ENCODE measurements at places on chromosomes 2 and 18.

- no peak for DNase-seq
These were observed 17.2 kb downstream of the SP110 start for GRCh38 chr2:230202430-230203109.

DNA sequence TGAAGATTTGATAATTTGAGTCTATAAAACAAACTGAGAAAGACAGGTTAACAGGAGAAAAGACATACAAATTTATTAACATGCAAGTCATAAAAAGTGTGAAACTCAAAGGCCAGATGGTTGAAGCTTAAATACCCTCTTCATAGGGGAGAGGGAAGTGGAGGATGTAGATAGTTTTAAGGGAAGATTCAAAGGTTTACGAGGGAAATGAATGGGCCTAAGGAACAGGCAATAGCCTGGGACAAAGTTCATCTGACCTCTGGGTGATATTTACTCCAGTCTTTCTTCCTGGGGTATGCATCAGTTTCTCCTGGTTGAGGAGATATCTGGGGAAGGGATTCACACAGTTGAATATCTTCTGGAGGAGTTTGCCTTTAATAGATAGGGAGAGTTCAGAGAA lies 215.0 kb upstream of the SP5 start:
- DNase-seq = no peak

GRCh38 chr2:168064011-168064998 lies 183.1 kb downstream of the STK39 start:
- no peak for DNase-seq

GRCh38 chr2:229586746-229587705 lies 127.3 kb downstream of the DNER start:
- DNase-seq = peak; percentile 86

- peak; percentile 85 for DNase-seq
These were observed 100.7 kb upstream of the MCFD2 start for GRCh38 chr2:47016172-47016913.

DNA sequence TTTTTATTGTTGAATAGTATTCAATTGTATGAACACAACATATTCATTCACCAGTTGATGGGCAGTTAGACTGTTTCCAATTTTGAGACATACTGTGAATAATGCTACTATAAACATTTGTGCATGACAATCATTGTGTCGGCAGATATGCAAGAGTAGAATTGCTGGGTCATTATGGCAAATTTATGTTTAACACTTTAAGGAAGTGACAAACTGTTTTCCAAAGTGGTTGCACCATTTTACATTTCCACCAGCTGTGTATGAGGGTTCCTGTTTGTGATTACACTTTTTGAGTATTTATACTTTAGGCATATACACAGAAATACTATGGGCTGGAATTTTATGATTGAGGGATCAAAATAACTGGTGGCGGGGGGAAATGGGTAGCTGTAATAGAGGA lies 61.2 kb downstream of the MAP4K3 start:
- peak; percentile 31 for DNase-seq

GRCh38 chr18:45415614-45416013 lies 199.7 kb upstream of the SLC14A2 start:
- no peak for DNase-seq

DNA sequence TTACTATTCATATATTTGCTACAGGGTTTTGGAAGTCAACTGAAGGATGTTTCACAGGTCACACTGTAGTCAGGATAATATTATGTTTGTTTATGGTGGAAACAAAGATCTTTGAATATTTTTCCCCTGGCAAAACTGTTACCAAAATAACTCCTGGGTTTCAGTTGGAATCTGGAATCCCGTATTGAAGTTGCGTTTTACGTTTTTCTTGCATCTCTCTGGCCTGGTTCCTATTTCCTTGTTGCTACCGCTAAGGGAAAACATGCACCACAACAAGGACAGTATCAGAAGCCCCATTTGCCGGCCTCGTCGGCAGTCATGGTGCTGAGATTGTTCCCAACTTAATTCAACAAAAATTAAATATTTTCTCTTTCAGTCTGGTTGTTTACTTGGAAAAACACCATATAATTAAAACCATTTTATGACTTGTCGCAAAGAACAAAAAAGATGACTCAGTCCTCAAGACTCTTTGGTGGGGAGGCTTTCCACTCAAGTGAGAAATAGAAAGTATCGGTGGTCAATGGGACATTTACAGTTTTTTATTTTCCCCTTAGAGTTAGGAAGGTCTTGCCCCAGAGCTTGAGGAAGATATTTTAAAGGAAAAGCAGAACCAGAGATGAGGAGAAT lies 42.3 kb downstream of the EN1 start:
- DNase-seq = no peak

- DNase-seq = no peak
These were observed 32.7 kb upstream of the DNMT3A start for GRCh38 chr2:25374411-25374810.

GRCh38 chr2:150495993-150496627 lies 8.6 kb upstream of the RND3 start:
- DNase-seq = peak; percentile 6

GRCh38 chr2:33929467-33929866 lies 330.4 kb upstream of the FAM98A start:
- no peak for DNase-seq

GRCh38 chr2:114642166-114642770 lies 199.8 kb downstream of the DPP10 start:
- no peak for DNase-seq

DNA sequence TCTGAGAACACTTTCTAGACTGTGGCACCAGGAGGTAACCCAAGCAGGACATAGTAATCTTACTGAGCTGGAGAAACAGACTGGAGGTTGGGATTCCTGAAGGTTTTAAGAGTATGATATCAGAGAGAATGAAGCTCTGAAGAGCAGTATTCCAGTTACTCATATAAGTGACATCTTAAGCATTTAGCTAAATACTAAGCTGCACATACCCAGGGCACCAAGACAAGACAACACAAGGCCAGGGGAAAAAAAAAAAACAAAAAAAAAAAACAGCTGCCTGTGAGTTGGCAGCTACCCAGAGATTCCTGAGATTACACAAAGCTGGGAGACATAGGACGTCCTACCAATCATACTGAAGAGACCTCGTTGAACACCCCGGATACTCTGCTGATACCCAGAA lies 175.8 kb downstream of the SRBD1 start:
- no peak for DNase-seq

DNA sequence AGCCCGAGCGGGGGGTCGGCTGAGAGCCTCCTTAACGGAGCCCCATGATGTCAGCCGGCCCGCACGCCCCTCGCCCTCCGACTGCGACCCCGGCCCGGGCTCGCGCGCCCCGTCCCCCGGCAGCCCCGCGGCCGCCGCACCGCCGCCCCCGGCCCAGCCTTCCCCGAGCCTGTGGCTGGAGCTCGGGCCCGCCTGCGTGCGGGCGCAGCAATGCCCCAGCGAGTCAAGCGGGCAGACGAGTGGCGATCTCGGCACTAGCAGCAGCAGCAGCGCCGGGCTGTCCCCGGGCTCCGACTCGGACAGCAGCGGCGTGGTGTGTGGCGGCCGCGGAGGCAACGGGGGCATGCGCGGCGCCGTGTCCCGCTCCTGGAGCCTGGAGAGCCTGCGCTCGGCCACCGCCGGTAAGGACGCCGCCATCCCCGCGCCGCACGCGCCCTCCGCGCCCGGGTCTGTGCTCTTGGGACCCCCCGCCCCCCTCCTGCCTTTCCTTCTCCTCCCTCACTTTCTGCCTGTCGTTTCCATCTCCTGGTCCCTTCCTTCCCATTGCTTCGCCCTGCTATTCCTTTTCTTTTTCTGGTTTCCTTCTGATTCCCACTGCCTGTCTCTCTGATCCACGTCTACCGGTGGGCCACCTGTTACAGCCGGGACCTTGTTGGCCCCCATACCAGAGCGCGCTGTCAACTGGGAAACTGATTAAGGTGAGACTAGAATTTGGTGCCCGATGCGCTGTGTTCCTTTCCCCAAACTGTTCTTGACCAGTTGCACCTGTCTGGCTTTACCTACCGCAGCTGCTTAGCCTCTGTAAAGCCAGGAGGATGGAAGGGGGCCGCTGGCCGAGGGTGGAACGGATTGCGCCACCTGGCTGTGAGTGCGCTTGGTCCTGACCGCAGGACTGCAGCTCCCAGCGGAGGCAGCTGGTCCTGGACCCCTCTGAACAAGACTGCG lies 127.4 kb downstream of the ARHGEF4 start:
- DNase-seq = peak; percentile 39

GRCh38 chr2:7292154-7292691 lies 375.0 kb downstream of the RNF144A start:
- no peak for DNase-seq

DNA sequence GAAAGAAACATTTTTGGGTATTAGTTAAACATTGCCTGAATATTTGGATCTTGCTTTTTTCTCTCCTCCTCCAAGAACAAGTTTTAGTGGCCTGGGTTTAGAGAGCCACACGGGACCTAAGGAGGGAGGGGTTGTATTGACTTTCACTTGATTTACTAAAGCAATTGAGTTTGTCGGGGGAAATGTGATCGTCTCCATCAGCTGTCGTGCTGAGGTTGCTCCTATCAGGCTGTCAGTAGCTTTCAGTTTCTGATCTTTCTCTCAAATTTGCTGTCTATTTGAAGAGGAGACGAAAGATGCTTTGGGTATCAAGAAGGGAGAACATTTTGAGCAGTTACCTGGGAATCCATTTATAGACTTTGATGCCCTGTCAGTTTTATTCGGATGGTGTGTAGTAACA lies 106.0 kb downstream of the SETBP1 start:
- no peak for DNase-seq

GRCh38 chr2:39377226-39377939 lies 59.7 kb downstream of the MAP4K3 start:
- peak; percentile 72 for DNase-seq

DNA sequence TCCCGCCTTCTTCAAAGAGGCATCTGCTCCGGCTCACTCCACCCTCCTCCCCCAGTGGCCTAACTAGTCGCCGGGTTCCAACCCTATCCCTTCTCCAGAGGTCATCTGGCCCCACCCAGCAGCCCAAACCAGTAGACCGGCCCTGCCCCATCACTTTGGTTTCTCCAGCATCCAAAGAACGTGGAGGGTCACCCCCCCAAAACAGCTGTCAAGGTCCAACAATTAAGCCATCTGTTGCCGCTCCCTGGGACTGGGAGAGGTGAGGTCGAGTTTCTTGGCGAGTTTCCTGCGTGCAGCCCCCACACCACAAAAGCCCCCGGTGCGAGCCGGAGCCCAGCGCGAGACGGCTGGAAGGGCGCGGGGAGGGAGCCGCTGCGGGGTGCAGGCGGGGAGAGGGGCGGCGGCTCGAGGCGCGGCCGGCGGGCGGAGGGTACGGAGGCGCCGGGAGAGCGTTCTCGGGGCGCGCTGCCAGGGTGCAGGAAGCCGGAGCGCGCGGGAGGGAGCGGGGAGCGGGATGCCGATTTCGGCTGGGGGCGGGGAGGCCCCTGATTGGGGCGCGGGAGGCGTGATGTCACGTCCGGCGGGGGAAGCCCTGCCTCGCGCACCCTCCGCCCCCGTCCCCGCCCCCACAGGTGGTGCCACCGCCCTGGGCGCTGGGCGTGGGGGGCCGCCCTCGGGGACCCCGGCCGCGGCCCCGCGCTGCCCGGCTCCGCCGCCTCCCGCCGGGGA lies 571 bp upstream of the GPC1 start:
- peak; percentile 55 for DNase-seq

DNA sequence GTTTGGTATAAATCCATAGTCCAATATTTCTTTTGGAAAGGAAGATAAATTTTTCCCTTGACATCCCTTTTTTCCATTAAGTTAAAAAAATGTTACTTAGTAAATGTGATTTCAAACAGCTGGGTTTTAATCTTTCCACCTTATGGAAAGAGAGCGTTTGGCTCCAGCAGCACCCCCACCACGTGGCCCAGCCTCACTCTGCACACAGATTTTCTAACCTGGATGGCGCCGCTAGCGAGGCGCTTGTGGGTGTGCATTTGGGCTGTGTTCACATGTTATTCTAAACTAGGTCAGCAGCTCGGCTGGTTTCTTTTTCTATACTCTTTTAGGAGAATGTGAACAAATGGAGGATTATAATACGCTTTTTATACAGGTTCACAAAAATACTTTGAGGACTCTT lies 218.0 kb downstream of the LDLRAD4 start:
- no peak for DNase-seq

- no peak for DNase-seq
These were observed 67.6 kb downstream of the LDAH start for GRCh38 chr2:20755132-20755800.

DNA sequence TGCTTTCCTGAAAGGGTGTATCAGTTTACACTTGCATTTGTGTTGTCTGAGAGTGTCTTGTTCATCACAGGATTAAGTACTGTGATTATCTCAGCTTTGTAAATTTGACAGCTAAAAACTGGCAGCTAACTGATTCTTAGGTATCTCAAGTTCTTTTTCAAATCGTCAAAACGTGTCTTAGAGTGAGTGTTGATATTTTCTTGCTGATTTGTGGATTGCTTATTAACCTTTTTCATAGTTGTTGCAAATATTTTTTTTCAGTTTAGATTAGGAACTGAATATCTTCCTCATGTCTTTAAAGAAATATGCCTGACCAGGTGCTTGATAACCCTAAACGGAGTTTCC lies 41.9 kb downstream of the LRRFIP1 start:
- DNase-seq = no peak

DNA sequence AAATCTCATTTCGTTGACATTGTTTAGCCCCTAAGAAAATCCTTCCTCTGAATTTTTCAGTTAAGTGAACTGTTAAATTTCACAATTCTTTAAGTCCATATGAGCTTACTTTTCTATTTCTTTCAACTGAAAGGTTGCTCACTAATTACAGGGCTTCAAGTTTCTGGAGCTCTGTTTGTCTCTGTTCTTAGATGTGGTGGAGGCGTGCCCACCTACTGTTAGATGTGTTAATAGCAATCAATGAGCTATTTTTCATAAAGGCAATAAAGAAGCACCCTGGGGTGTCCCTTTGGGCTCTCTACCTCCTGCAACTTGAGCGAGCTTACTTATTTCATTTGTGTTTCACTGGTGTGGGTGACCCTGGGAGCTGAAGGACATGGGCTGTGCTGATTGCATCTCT lies 25.0 kb downstream of the CREG2 start:
- no peak for DNase-seq

Measured in suppressor macrophage (primary cell).